ENCODE measurements at places on chromosomes 11 and 22. TPM values are rescaled to one million over a fixed set of nuclear protein-coding genes. Genes with fewer than 3 reads are reported as not detected.

The DDI1 gene
- not detected for total RNA-seq

- no peak for DNase-seq
Observed at GRCh38 chr11:69252490-69252837, 41.5 kb upstream of the MYEOV start.

The CRYBB3 gene
- total RNA-seq = not detected

The PACS1 gene
- 118 TPM for total RNA-seq

- DNase-seq = no peak
Observed at GRCh38 chr22:44363013-44363979, 50.5 kb upstream of the SHISAL1 start.

DNA sequence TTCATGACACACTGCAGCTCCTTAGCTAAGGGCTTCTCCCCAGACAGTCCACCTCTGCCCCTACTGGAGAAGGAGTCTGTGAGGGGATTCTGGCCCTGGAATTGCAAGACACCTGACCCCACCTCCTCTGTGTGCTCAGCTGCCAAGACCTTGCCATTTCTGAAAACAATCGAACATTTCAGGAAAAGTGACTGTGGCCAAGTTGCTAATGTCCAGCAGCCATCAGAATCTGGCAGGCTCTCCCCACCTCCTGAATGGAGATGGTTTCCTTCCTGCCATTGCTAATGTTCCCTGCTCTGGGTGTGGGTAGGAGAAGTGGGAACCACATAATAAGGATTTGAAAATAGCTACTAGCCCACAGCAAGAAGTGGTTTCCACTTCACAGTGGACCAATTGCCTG is 127.2 kb upstream of the ALX4 start:
- no peak for DNase-seq

All from activated B cell treated with CpG ODN at 0.5 μM for 24 hours (primary cell).